NCI-H1417 treated with DMSO at 0.1 percent for 48 hours (cell line): ENCODE measurements at places on chromosomes 3 and 15.

DNA sequence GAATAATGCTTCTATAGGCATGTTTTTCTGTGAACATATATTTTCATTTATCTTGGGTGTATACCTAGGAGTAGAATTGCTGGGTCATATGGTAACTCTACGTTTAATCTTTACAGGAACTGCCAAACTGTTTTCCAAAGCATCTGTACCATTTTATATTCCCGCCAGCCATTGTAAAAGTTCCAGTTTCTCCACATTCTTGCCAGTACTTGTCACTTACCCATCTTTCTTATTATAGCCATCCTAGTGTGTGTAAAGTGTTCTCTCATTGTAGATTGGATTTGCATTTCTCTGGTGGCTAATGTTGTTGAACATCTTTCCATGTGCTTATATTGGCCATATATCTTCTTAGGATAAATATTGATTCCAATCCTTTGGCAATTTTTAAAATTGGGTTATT is 31.2 kb upstream of the CFAP20DC start:
- DNase-seq = no peak

DNA sequence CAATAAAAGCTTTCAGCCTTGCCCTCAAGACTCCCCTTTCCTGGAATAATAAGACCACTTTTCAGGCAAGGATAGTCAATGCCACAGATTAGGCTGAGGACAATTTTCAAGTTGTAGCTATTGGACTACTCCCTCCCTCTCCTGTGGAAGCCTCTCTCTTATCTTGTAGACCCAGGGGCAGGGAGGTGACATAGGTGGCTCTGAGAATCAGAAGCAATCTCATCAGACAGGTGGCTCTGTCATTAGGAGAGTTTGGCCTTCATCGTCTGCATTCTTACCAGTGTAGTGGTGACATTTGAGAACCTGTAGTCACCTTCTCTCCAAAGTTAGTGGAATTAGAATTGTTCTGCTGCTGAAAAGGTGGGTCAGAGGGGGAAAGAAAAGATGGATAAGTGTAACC is 80.0 kb downstream of the LARS2 start:
- no peak for DNase-seq

DNA sequence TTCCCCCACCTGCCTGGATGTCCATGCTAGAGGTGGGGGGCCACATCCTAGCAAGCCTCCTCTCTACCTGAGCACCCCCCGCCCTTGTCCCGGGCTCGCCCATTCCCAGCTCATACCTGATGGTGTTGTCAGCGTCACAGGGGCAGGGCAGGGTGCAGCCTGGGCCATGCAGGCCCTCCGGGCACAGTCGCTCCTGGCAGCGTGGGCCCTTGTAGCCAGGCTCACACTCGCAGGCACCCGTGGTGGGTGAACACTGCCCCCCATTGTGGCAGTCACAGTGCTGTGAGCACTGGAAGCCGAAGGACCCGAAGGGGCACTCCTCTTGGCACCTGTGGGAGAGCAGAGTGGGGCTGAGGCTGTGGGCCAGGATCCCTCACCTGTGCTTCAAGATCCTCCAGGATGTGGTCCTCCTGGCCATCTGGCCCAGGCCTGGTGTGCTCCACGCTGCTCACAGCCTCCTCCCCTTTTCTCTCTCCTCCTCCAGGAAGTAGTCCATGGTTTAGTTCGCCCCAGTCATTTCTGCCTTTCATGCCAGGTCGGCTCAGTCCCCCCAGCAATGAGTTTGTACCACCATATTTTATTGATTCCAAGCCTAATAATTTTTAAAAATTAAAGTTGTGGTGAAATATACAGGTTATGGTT is 95.6 kb downstream of the RAB11A start:
- no peak for DNase-seq

DNA sequence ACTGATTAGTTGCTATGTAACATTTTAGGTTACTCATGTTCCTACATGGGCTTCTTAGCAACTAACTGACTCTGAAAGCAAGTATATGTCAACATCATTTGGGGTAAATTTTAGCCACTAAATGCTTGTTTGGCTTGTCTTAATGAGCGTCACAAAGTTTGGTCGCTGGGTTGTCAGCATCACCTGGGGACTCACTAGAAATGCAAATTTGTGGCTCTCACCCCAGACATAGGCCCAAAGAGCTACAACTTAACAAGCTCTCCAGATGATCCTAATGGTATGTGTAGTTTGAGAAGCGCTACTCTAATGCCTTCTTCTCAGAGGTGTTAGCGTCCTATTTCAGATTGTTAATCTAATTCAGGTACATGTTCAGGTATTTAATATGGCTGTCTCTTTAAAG is 32.7 kb upstream of the CPOX start:
- no peak for DNase-seq

DNA sequence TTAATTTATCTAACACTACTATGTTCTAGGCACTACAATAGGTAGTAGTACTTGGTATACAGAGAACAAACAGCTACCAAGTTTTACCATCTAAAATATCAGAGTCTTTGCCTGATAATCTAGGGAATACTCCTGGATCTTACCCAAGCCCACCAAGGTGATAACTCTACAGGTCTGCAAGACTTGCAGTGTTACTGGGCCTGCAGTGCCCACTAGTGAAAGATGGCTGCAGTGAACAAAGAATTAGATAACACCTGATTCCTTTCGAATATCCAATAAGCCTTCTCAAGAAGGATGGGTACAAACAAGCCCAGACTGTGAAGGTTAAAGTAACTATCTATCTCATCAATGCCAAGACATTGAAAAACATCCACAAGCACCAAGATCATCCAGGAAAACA is 317.0 kb upstream of the DCBLD2 start:
- no peak for DNase-seq

DNA sequence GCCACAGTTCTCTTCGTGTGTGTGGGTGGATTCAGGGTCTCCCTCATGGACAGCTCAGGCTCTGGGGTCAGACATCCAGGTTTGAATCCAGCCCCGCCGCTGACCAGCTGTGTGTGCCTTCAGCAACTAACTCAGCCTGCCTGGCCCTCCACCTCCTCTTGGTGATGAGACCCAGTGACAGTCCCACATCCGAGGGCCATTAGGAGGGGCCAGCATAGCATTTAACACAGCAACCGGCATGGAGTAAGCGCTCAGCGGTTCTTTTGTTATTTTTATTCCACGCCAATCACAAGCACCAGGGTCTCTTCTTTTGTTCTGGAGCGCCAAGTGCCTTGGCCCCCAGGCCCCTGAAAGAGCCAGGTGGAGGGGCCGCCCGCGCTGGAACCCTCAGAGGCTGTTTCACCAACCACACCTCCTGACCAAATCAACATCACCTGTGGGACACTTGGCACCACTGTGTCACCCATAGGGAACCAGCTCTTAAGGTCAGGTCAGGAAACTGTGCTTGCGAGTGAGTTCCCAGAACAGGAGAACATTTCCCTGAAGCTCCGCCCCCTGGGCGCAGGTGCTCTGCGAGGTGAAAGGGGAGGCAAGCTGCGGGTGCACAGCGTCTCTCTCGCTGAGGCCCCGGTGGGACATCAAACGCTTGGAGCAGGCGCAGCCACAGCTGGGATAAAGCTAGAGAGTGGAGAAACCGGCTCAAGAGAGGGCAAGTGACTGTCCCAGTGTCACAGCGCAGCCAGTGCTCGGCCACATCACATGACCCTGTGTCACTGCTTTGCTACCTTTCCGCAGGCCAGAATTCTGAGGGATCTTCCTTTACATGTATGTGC is 311.3 kb downstream of the UACA start:
- no peak for DNase-seq

DNA sequence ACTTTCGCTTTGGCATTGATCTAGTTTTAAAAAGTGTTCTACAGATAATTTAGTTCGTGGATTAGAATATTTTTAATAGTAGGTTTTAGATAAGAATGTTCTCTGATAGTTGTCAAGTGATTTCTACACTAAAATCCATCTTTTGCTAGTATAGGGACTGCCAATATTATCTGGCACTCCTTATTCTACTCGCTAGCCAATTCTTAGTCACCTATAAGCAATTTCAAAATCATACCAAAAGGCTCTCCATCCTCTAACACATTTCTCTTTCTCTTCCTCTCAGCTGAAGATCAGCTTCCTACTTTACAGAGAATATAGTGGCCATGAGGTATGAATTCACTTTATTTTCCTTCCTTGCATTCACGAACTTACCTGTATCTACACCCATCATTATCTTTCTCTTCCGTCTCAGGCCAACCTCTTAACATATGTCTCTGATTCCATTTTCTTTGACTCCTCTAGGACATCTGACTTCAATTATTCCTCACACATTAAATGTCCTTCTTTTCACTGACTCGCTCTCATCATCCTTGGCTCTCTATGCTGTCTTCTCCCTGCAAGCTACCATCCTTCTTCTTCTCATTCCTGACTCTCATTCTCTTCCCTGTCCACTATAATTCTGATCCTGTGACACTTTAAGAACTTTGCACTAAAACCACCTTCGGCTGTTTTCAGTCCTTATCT is 35.5 kb downstream of the C3orf80 start:
- DNase-seq = no peak

GRCh38 chr3:32147933-32148332 is 41.5 kb downstream of the GPD1L start:
- no peak for DNase-seq

GRCh38 chr3:31917303-31918005 is 63.6 kb downstream of the OSBPL10 start:
- DNase-seq = no peak
